ENCODE measurements at places on chromosomes 11 and 22.

DNA sequence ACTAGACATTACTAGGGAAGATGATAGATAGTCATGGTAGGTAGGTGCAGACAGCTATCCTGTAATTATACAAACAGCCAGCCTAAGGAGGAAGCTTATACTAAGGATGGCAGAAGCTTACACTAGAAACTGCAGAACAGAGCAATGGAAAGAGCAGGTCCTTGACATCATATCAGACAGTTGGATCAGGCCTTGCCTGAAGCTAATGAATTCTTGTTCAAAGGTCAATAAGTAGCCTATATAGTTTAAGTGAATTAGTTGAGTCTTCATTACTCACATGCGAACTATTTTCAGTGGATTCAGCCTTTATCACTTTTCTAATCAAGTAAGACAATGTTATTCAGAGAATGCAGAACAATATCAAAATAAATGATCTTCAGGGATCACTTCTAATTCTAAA lies 22.3 kb upstream of the GRK3 start:
- DNase-seq, result no peak

DNA sequence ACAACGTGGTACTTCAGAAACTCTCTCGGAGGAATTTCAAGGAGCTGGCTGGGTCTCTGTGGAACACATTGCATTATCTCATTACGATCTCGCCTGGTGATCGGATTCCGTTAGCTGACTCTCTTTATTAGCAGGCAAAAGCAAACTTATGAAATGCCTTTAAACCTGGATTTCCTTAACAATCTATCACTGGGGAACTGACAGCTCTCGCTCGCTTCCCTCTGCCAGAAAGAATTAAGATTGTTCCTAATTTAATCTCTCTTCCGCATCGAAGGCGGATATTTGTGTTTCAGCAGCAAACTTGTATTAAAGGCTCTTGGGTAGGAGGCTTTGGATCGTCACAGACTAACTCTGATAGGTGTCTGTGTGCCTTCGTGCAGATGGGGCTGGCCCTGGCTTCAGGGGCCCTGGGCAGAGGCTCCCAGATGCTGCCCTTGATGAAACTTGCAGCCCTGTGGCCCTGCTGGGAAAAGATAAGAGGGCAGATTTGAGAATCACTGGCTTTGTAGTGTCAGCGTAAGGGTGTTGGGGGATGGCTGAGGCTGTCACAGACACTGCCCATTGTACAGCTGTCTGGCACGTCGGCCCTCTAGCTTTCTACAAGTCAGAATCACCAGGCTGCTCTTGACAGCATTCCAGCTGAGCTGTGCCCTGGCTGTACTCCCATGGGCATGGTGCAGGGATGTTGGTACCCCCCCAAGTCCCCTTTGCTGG lies 162.2 kb upstream of the NECTIN1 start:
- DNase-seq, result no peak

DNA sequence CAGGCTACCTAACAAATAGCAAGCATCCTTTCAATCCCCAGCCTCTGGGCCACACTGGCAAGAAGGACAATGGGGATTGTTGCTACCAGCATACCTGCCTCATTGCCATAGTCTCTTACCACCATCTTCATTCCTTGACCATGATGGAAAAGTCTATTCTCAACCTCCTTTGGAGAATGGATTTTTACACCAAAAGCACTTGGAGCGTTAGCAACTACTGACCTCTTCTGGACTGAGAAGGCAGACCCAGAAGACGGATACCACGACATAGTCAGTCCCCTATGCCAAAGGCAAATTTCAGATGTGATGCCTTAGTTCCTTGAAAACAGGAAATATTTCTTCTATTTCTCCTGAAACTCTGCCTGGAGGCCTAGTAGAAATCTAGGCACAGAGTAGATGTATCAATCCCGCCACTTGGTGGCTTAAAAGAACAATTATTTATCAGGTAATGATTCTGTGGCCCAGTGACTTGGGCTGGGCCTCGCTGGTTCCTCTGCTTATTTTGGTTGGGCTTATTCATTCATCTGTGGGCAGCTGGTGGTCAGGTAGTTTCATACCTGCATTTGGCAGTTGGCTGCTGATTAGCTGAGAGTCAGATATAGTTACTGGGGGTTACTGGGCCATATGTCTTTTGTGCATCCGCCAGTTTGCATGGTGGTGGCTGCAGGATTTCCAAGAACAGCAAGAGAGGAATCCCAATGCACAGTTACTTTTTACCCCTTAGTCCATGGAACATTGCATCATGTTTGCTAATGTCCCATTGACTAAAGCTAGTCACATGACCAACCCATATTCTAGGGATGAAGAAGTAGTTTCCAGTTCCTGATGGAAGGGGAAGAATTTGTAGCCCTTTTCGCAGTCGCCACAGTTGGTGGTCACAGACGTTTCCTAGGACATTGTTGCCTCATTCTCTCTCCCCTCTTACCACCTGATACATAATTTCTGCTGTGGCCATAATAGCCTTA lies 75.2 kb downstream of the DHCR7 start:
- peak; percentile 7 for DNase-seq

DNA sequence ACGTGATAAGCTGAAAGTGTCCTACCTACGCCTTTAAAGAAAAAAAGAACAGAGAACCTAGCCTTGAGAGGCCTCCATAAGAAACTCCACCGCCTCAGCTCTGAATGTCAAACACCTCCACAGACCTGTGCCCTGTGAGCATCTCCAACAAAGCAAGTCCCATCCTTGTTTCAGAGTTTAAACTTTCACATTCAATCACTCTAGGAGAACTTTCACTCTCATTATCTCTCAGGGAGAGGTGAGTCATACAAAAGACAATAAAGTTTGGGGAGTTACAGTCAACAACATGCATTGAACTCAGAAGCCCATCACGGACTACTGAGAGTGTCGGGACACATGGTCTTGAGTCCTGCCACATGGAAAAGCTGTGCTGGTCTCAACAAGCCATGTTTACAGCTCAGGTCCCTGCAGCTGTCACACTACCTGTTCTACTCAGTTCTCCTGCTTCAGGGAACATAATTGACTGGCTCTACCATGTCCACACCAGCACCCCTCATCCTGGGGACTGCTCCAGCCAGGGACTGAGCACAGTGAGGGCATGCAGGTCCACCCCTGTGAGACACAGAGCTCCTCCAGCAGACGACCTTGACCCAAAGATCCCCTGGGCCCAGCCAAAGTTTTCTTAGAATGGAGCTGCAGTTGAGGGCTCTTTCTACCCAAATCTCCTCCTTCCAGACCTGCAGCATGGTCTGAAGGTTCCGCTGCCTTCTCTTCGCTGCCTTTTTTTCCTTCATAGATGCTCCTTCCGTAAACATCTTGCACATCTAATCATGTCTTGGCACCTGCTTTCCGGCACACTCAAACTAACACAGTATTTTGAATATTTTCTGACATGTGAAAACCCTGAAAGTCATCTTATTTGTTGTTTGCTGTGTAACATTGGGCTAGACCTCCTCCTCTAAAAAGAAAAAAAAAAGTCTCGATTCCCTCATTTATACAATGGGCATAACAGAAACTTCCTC lies 114.9 kb downstream of the ETS1 start:
- DNase-seq, result no peak

- DNase-seq, result no peak
These were observed 23.4 kb upstream of the CLMP start for GRCh38 chr11:123218451-123218850.

DNA sequence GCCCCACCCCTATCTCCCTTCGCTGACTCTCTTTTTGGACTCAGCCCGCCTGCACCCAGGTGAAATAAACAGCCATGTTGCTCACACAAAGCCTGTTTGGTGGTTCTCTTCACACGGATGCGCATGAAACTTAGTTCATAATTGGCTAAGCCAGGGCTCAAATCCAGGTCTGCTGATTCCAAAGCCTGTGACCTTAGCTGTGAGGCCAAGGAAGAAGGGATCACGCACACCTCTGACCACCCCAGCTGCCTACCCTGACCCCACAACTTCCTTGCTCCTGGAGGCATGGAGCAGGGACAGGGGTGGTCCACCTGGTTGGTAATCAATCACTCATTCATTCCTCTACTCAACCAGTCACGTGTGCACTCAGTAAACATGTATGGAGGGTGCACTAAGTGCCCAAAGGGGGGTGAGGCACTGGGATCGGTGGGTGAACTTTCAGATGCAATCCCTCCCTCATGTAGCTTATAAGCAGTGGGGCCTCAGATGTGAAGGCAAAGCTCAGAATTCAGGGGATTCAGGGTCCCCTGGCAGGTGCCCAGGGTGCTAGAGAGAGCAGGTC lies 10.3 kb downstream of the FXYD2 start:
- no peak for DNase-seq

DNA sequence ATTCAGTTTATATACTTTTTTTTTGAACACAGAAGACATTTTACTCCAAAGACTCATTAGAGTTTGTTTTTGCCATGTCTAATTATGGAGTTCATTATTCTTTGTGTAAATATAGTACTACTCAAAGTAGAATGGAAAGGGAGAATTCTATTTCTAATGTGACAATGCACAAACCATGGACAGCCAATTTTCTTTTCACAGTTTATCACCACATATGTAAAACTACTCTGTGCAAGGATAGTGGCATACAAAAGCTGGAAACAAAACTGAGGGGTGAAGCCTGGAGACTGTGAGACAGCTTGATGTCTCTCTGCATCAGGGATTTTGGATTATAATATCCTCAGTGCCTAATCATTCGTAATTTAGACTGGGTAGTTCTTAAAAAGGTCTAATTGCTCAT lies 75.5 kb downstream of the LUZP2 start:
- no peak for DNase-seq

DNA sequence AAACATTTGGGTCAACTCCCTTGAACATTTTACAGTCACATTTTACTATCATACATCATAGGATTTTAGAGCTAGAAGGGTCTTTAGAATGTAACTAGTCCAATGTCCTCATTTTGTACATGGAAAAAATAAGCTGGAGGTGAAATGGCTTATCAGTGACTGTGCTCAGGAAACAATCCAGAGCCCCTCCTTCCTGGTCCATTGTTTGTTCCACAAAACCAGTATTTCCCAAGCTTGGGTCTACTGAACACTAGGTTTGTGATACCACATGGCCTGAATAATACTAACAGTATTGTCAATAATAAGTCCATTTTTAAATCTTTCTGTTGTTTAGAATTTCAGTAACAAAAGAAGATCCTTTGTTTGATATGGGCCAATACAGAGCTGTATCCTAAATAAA lies 27.1 kb downstream of the PDGFD start:
- no peak for DNase-seq

DNA sequence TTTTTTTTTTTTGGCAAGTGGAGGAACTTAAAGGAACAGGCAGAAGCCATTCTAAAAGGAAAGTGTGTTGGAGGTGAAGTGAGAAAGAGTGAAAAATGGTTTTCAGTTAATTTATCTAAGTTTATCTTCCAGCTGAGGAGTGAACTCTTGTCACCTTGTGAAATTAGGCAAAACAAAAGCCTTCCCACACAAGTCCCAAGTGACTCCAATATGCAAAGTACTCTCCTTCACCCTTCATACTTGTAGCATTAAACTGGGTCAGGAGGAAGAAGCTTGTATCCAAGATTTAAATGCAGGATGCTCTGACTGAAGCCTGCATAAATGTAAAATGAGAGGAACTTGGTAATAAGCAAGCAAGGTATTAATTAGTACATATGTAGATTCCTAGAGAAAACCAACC lies 796.8 kb downstream of the DLG2 start:
- no peak for DNase-seq

GRCh38 chr11:89347071-89347470 lies 144.1 kb downstream of the NOX4 start:
- no peak for DNase-seq

DNA sequence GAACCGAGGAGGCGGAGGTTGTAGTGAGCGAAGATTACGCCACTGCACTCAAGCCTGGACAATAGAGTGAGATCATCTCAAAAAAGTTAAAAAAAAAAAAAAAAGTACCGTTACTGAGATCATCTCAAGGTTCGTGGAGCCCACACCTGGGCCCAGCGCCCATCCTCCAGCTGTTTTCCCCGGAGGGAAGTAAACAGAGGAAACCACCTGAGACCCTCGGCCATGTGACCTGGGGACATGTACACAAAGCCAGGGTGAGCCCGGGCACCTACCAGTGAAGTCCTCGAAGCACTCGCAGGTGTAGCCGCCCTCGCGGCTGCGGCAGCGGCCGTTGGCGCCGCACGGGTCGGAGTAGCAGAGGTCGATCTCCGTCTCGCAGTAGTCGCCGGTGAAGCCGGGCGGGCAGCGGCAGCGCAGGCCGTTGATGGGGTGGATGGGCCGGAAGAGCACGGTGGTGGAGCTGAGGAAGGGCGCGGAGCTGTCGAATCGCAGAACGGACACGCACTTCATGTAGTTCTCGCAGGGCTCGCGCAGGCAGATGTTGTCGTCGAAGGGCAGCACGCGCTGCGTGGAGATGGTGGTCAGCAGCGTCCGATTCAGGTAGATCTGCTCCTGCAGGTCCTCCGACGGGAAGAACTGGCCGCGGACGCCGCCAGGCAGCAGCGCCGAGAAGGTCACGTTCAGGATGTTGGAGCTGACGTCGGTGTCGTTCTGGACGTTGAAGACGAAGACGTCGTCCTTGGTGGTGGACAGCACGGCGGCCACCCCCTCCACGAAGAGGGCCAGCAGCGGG lies 73.8 kb downstream of the CELSR1 start:
- no peak for DNase-seq

DNA sequence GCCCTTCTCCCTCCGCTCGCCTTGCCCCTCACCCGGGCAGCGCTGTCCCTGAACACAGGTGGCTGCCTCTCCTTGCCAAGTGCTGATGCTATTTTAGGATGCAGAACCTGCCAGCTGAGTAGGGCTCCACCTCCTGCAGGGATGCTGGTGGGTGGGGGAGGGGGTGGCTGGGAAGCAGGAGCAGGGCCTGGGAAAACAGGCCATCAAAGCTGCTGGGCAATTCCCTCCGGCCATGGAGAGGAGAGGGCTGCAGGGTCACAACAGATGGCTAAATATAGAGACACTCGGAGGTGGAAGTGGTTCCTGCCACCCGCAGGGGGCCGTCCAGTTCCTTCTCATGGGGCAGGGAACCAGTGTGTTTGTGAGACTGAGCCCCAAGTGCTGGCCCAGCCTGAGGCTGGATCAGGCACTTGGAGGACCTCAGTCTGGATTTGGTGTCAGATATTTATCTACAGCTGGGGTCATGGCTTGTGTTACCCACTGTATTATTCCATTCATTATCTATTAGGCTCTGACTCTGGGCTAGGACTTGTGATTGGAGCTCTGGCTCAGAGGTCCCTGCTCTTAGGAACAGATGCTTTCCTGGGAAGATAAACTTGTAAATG lies 59.6 kb downstream of the LRRC32 start:
- DNase-seq, result peak; percentile 15

DNA sequence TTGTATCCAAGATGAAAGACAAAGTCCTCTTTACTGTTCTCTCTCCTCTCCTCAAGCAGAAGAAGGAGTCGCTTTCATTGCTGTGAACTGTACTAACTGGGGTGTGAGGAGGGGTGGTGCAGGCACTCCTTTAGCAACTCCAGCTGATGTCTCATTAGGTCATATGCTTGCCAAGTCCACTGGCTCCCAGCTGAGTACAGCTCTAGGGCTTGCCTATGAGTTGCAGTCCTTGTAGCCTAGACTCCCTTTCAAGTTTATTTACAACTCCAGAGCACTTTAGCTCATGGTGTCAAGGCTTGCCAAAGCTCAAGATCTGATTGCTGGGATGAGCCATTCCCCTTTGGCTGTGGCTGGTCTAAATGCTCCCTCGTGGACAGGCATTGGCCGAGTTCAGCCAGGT lies 55.1 kb upstream of the PDGFD start:
- DNase-seq, result no peak

- no peak for DNase-seq
These were observed 52.8 kb downstream of the MYH9 start for GRCh38 chr22:36334821-36335603.

Data from spinal cord (tissue), 10 donors.